ENCODE measurements at places on chromosomes 13 and 19.
A peak's percentile ranks its signal among the peaks of the same experiment; 100 is the strongest.

GRCh38 chr13:37475966-37476365, 122.6 kb downstream of the POSTN start:
- H3K36me3 ChIP-seq = no peaks in the 10 kb centered on the region
- DNase-seq = no peak
- H3K27ac ChIP-seq = no peak overlapping the region
- H3K4me3 ChIP-seq = no peak overlapping the region
- no peaks in the 10 kb centered on the region for H3K4me1 ChIP-seq

DNA sequence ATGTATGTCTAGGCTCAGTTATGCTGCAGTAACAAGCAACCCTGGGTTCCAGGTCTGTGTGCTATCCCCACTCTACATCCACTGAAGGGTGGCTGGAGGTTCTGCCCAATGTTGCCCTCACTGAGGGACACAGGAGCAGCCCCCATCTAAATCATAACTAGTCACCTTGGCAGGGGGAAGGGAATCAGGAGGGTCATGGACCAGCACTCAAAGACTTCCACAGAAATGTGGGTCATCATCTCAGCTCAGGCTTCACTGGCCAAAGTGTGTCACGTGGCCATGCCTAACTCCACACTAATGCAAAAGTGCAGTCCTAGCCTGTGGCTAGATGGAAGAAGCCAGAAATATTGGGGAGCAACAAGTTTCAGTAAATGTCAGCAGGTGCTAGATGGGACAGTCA, 137.3 kb upstream of the ZNF507 start:
- no peak overlapping the region for H3K4me3 ChIP-seq
- no peaks in the 10 kb centered on the region for H3K4me1 ChIP-seq
- DNase-seq = no peak
- H3K27me3 ChIP-seq = no peaks in the 10 kb centered on the region

- H3K36me3 ChIP-seq = no peaks in the 10 kb centered on the region
- no peaks in the 10 kb centered on the region for H3K27me3 ChIP-seq
- H3K4me1 ChIP-seq = peaks cover 3% of the 10 kb centered on the region
- H3K27ac ChIP-seq = peak overlapping the region; percentile 61
- DNase-seq = no peak
Observed at GRCh38 chr13:37736045-37736444, 133.5 kb downstream of the TRPC4 start.

DNA sequence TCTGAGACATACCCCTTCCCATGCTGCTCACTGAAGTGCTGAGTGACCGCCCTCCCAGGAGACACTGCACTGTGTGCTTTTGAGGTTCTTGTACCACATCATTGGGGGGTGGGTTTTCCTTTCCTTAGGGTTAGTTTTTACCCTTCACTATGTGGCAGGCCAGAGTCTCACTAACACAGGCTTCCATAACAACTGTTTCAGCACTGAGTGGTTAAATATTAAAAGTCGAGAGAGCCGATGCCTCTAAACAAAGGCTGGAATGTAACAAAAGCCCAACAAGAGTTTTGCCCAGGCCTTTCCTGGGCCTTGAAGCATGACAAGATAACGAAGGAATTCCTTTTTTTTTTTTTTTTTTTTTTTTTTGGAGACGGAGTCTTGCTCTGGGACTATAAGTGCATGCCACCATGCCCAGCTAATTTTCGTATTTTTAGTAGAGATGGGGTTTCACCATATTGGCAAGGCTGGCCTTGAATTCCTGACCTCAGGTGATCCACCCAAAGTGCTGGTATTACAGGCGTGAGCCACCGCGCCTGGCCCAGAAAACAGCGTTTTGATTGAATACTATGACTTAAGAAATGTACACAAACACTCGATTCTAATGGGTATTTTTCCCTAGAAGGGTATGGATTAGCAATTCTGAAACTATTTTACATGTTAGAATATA, 46.5 kb downstream of the ZNF823 start:
- H3K4me1 ChIP-seq = no peaks in the 10 kb centered on the region
- H3K36me3 ChIP-seq = peaks cover 33% of the 10 kb centered on the region

GRCh38 chr19:51607920-51608562, 22.2 kb downstream of the SIGLEC5 start:
- peak; percentile 97 for DNase-seq
- peaks cover 22% of the 10 kb centered on the region for H3K27me3 ChIP-seq
- no peaks in the 10 kb centered on the region for H3K4me1 ChIP-seq
- H3K36me3 ChIP-seq = no peaks in the 10 kb centered on the region
- H3K27ac ChIP-seq = no peak overlapping the region

DNA sequence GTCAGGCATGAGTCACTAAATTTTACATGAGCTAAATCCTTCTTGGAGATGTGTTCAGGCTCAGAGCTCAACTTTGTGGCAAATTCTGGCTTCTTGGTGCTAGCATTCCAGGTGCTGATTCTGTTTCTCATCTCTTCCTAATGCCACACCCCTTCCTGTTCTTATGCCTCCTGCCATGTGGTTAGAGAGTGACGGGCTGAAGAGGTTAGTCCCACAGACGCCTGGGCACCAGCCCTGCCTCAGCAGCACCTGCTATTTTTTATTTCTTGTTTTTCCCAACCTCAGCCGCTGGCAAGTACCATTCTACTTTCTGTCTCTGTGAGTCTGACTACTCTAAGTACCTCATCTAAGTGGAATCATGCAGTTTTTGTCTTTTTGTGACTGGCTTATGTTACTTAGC, 329.5 kb downstream of the KCNRG start:
- no peak overlapping the region for H3K27ac ChIP-seq
- no peaks in the 10 kb centered on the region for H3K27me3 ChIP-seq
- no peak overlapping the region for H3K4me3 ChIP-seq
- no peaks in the 10 kb centered on the region for H3K36me3 ChIP-seq
- H3K4me1 ChIP-seq = no peaks in the 10 kb centered on the region

DNA sequence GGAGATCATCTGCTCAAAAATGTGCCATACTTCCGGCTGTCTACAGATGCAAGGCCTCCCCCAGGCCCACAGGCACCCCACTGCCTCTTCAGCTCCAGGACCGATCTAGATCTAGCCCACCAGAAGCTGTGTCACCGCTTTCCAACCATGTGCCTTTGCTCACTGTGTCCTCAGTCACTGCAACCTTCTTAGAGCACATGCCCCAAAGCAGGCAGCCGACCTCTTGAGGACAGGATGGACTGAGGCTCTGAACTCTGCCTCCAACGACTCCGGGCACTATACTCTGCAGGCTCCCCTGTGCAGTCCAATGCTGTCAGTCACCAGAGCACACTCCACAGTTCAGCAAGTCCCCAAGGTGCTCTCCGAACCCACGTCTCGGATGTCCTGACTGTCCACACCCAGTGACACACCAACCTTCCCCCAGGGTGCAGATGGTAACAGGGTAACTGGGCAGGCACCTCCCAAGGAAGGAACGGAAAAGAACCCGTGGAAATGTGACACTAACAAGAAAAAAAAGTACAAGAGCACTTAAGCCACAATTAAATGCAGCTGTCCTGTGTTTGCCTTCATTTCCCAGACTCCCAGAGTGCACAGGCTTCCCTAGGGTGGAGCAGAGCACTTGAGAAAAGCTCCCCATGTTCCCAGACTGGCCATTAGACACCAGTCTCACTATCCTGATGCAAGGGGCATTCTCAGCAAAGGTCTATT, 4.8 kb downstream of the STK24 start:
- no peak overlapping the region for H3K27ac ChIP-seq
- H3K4me1 ChIP-seq = no peaks in the 10 kb centered on the region
- H3K36me3 ChIP-seq = peaks cover 15% of the 10 kb centered on the region

GRCh38 chr19:677601-678436, 1.6 kb downstream of the FSTL3 start:
- DNase-seq = peak; percentile 43
- H3K4me3 ChIP-seq = no peak overlapping the region
- peaks cover 16% of the 10 kb centered on the region for H3K27me3 ChIP-seq
- no peaks in the 10 kb centered on the region for H3K36me3 ChIP-seq
- no peaks in the 10 kb centered on the region for H3K4me1 ChIP-seq
- H3K27ac ChIP-seq = no peak overlapping the region

- DNase-seq = peak; percentile 58
- no peak overlapping the region for H3K27ac ChIP-seq
- no peaks in the 10 kb centered on the region for H3K4me1 ChIP-seq
- no peaks in the 10 kb centered on the region for H3K36me3 ChIP-seq
- no peaks in the 10 kb centered on the region for H3K27me3 ChIP-seq
- H3K4me3 ChIP-seq = no peak overlapping the region
Observed at GRCh38 chr19:35204799-35205732, 23.5 kb downstream of the FAM187B start.

GRCh38 chr19:28878862-28879566, 333.9 kb downstream of the UQCRFS1 start:
- DNase-seq = peak; percentile 81
- H3K36me3 ChIP-seq = no peaks in the 10 kb centered on the region
- H3K27ac ChIP-seq = no peak overlapping the region
- H3K27me3 ChIP-seq = peaks cover 52% of the 10 kb centered on the region
- peaks cover 24% of the 10 kb centered on the region for H3K4me1 ChIP-seq

DNA sequence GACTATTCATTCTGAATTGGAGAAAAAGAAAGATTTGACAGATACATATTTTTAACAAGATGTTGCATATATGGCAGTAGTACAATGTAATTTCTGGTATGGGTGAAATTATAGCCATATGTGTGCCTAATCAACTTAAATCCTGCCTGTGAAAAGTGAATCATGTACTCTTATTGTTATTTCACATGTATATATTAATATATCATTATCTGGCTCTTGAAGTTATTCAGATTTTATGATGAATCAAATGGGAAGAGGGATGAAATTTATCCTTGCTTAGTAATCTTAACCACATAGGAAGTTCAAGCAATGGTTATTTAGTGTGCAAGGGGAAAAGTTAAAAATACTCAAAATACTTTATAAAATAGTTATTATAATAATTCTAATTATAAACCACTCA, 80.5 kb downstream of the GPC6 start:
- H3K27ac ChIP-seq = no peak overlapping the region
- peaks cover 27% of the 10 kb centered on the region for H3K36me3 ChIP-seq
- peaks cover 5% of the 10 kb centered on the region for H3K4me1 ChIP-seq
- no peak overlapping the region for H3K4me3 ChIP-seq
- H3K27me3 ChIP-seq = no peaks in the 10 kb centered on the region

- no peak overlapping the region for H3K4me3 ChIP-seq
- peaks cover 13% of the 10 kb centered on the region for H3K4me1 ChIP-seq
- no peaks in the 10 kb centered on the region for H3K27me3 ChIP-seq
- H3K36me3 ChIP-seq = peaks cover 20% of the 10 kb centered on the region
Observed at GRCh38 chr13:110541526-110541920, 20.0 kb downstream of the RAB20 start.

DNA sequence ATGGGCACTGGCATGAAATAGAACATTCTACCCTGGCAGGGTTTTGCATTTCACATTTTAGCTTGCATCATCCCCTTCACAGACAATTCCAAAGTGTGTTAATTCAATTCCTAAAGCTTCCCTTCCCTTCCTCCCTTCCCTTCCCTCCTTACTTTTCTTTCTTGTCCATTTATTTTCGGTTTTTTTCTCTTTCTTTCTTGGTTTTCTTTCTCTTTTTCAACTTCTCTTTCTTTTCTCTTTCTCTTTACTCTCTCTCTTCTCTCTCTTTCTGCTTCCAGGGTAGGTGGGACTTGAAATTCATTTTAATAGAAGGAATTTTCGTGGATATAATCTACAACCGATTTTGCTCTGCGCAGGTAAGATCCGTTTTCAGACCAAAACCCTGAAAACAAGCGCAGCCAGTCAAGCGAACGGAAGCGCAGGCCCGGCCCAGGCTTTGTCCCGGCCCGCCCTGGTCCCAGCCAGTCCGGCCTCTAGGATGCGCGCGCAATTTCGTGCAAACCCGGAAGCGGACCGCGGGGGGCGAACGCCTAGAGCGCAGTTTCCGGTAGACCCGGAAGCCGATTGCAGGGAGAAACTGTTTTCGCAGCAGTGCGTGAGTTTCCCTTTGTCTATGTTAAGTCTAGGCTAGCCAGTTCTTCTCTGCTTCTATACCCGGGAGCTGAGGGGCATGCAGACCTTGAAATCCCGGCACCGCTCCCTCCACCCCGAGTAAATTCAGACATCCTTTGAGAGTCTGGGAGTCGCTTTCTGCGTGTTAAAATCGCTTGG, at the start of gene ZNF528:
TSS of gene ZNF528 (plus strand) at position 540 of the 771 bp plus-strand sequence. CDS start 4,165 bp downstream, outside the sequence.
- DNase-seq = peak; percentile 96
- no peaks in the 10 kb centered on the region for H3K36me3 ChIP-seq
- no peak within 1 kb of the TSS for H3K27ac ChIP-seq
- H3K27me3 ChIP-seq = no peaks in the 10 kb centered on the region
- H3K4me3 ChIP-seq = peak within 1 kb of the TSS; percentile 62

DNA sequence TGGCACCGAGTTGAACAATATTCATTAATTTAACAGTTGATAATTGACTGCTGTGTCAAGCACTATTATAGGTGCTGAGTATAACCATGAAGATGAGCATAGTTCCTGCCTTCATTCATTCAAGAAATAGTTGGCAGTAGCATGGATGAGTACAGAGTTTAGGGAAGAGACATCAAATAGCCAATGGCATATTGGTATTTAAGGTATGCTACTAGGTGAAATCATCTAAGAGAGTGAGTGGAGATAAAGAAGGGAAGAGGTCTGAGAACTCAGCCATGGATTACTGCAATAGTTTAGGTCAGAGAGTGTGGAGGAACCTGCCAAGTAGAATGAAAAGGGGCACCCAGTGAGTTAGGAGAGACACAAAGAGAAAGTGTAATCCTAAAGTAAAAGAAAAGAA, 4.9 kb upstream of the HTR2A start:
- H3K36me3 ChIP-seq = no peaks in the 10 kb centered on the region
- no peaks in the 10 kb centered on the region for H3K27me3 ChIP-seq
- no peak for DNase-seq
- H3K4me3 ChIP-seq = no peak overlapping the region
- H3K27ac ChIP-seq = no peak overlapping the region

DNA sequence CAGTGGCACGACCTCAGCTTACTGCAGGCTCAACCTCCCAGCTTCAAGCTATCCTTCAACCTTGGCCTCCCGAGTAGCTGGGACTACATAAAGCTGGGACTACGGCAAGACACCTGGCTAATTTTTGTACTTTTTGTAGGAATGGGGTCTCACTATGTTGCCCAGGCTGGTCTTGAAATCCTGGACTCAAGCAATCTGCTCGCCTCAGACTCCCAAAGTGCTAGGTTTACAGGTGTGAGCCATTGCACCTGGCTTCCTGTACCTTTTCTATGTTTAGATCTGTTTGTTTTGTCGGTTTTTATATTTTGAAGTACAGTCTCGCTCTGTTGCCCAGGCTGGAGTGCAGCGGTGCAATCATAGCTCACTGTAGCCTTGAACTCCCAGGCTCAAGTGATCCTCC, 17.5 kb upstream of the TICAM1 start:
- no peak for DNase-seq
- H3K27ac ChIP-seq = no peak overlapping the region
- no peaks in the 10 kb centered on the region for H3K4me1 ChIP-seq
- H3K27me3 ChIP-seq = no peaks in the 10 kb centered on the region
- peaks cover 57% of the 10 kb centered on the region for H3K36me3 ChIP-seq

GRCh38 chr13:36814465-36814864, 4.6 kb upstream of the RFXAP start:
- H3K4me1 ChIP-seq = peaks cover 14% of the 10 kb centered on the region
- H3K36me3 ChIP-seq = no peaks in the 10 kb centered on the region
- H3K27me3 ChIP-seq = no peaks in the 10 kb centered on the region

DNA sequence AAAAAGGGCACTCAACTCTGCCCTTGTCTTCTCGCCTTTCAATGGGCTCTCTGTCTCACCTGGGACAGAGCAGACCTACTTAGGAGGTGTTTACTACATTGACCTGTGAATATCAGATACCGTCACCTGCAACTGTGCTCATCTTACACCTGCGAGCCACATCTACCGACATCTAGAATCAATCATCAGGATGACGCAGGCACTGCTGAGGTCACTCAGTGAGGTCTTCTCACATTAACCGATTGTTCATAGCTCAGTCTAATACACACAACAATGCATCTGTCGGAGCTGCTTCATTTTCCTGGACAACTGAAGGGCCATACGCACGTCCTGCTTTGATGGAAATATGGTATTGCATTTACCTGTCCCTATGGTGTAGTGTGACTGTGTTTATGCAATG, 211.9 kb downstream of the FGF9 start:
- no peak overlapping the region for H3K27ac ChIP-seq
- DNase-seq = no peak
- peaks cover 2% of the 10 kb centered on the region for H3K4me1 ChIP-seq
- no peak overlapping the region for H3K4me3 ChIP-seq
- H3K27me3 ChIP-seq = no peaks in the 10 kb centered on the region
